ENCODE measurements at places on chromosomes 3 and 15. TPM values are rescaled to one million over a fixed set of nuclear protein-coding genes. Genes with fewer than 3 reads are reported as not detected.

- DNase-seq = no peak
These were observed 71.5 kb downstream of the FOXP1 start for GRCh38 chr3:71512000-71512399.

DNA sequence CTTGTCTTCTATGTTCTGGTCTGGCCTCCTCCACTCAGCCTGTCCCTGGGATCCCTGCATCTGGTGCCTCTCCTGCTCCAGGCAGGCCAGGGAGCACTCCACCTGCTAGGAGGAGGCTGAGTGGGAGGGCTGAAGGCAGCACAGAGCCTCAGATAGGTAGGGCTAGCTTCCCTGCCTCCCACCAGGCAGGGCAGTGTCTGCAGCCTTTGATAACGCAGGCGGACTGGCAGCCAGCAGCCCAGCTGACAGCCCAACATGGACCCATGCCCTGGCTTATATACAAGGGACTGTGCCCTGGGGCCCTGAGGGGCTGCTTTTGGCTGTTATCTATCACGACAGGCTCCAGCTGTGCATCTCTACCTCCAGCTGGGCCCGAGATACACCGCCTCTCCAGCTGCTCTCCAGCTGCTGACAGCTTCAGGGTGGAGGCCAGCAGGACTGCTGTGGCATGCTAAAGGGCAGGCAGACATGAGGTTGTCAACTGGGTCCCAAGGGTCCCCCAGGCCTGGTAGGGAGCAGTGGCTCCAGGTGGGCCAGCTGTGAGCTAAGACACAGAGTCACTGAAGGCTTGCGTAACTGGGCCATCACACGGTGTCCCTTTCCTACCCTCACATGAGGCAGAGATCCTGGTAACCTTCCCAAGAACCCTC, 5.2 kb upstream of the CLK3 start:
- DNase-seq = no peak

- no peak for DNase-seq
These were observed 43.3 kb upstream of the CCDC174 start for GRCh38 chr3:14608298-14608697.

GRCh38 chr3:183816681-183817510, 8.5 kb downstream of the MAP6D1 start:
- no peak for DNase-seq

GRCh38 chr15:50862553-50862952, 45.9 kb upstream of the AP4E1 start:
- DNase-seq = no peak

DNA sequence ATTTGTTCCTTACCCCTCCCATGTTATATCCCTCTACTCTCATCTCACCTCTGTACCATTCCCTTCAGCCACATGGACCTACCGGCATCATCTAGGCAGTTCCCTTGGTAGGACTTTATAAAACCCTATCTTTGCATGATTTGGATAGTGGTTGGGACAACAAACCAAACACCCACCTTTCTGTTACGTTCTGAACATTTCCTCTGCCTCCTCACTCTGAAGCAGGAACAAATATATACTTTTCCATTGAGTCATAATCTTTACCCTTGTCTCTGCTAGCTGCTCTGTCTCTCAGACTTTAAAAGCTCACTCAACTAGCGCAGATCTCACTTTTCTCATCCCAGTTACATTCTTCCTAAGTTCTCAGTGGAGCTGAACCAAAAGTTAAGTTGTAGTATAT, 17.8 kb downstream of the UBXN7 start:
- DNase-seq = no peak

DNA sequence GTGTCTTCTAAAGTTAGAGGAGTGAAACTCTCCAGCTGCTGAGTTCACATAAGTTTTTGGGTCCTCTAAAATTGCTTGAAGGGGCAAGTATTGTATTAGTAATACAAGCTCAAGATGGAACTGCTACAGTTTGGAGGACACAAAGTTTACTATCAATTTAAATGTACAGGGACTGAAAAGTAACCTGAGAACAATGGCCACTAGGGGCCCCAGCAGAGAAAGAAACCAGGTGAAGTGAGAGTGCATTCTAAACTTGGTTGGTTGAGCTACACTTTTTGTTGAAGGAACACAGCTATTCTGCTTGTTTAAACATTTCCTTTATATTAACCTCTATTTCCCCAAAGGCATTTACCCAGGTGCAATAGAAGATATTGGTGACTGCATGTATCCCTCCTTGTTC, 755.5 kb downstream of the GBE1 start:
- DNase-seq = no peak

- no peak for DNase-seq
These were observed 53.7 kb downstream of the PIK3CB start for GRCh38 chr3:138781012-138781470.

DNA sequence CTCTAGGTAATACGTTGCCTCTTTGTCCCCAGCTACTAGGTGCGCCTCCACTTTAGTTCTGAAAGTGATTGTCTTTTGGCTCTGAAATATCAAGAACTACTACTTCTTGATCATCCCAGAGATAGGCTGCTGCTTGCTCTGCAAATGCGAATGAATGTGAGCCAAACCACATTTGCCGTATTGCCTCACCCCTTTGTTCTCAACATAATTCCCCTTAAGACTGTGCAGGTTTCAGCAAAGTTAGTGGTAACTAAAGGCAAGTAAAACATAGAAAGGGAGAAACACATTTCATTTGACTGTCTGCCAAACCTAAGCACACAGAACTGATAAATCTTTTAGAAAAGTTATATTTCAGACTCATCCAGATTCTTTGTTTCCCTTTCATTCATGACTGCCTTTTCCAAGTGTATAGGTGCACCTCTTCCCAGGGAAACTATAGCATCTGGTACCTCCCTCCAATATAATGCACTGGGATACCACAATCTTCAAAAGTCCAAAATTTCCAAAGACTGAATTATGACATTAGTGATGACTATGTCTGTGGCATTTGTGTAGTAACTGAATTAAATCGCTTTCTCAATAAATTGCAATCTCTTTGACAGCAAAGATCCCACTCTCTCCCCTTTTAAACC, 720.6 kb upstream of the CBLB start:
- DNase-seq = no peak

- DNase-seq = no peak
These were observed 406.9 kb downstream of the NR2F2 start for GRCh38 chr15:96737408-96737807.

DNA sequence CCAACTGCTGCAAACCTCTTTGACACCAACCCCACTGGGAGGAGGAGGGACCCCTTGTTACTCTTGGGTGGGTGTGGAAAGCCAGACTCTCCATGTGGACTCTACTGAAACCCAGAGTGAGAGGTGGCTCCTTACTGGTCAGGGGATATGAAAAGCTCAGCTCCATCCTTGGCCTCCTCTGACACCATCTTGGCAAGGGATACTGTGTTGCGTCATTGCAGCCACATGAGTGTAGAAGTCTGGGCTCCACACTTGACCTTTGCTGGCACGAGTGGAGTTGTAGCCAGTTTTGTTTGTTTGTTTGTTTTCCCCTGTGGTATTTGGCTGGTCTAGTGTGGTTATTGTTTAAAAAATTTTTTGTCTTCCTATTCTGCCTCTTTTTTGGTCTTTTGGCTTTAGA, 289.1 kb downstream of the GAP43 start:
- no peak for DNase-seq

DNA sequence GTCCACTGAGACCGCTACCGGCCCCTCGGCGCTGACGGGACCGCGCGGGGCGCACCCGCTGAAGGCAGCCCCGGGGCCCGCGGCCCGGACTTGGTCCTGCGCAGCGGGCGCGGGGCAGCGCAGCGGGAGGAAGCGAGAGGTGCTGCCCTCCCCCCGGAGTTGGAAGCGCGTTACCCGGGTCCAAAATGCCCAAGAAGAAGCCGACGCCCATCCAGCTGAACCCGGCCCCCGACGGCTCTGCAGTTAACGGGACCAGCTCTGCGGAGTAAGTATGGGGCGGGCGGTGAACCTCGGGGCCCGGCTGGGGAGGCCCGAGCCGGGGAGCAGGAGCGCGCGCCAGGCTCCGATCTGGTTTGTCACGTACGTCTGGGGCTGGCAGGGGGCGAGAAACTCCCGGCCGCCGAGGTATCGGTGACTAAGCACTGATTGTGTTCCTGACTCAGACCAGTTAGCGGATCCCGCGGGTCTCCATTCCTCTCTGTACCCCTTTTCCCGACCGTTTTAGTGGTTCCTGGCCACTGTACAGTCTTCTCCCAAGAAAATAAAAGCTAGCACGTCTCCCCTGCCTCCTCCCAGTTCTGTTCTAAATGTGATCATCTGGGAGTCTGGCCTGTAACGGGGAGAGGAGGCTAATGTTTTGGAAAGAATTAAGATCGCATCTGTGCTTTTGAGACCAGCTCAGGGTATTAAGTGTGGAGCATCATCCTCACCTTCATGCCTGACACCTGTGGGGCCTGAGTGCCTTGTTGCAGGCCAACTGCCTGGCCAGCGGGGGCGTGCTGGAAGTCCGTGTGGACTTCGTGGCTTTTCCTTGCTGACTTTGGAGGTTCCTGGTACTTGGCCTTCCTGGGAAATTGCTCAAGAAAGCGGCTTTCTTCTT, 691 bp downstream of the MAP2K1 start:
- DNase-seq = no peak

DNA sequence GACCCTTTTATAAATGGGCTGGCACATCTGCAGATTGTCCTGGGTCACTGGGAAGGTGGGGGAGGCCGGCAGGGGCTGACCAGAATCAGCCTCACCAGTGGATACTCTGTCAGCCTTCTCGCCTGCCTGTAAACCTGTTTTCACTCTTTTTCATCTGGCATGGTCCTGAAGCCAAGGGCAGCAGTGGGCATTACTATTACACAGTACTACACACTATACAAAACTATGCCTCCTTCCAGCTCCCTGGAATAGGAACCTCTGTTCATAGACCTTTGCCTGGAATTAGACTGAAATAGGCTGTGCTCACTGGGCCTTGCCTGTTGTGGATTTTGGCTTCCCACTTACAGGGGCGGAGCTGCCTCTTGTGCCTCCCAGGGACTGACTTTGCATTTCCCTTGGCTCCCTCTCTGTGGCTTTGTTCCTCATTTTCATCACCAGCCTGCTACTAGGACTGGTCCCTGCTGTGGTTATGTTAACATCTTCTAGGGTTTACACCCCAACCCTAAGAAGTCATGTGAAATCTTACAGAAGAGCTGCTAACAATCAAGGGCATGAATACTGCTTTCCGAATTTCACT, 120.7 kb downstream of the FNDC3B start:
- DNase-seq = no peak

- no peak for DNase-seq
These were observed 23.1 kb downstream of the B3GALNT1 start for GRCh38 chr3:161082063-161082462.

GRCh38 chr3:140056047-140056446, 121.1 kb downstream of the CLSTN2 start:
- no peak for DNase-seq

DNA sequence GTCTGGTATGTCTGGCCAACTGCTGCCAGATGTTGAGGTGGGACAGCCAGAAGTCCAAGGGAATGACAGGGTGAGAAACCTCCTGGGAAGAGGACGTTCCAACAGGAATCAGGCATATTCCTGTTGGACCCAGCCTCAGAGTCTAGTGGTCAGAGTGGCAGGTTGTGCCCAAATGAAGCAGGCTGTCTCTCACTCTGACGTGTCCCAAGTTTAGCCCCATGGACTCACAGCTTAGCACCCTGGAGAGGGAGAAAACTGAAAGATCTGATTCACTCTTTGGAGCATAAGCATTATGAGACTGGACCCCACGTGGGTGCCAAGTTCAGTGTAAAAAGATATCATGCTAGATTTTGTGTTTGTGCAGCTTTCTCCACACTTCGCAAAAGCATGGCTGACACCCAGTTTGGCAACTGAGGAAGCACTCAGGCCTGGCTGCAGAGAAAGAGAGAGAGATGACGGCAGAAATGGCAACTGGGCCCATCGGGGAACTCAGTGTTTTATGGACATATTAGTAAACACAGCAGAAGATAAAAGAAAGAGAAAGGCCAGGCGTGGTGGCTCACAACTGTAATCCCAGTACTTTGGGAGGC, 88.2 kb upstream of the LMCD1 start:
- no peak for DNase-seq

- DNase-seq = no peak
These were observed 104.3 kb upstream of the CHMP2B start for GRCh38 chr3:87122766-87123165.

DNA sequence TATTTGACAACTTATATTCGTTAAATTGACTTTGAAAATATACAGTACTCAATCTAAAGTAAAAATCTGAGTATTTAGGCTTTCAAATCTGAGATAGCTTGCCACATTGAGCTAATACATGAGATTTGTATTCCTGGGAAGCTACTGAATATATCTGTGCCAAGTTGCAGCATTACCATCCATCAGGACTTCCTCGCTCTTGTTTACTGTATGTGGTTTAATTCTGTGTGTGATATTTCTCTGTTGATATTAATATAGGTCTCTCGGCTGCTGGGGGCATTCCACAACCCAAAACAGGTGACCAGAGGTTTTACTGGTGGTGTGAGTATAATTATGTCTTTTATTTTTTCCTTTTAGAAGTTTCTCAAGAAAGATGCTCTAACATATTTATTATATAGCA, 5.8 kb downstream of the IDH3A start:
- DNase-seq = no peak

GRCh38 chr3:24722087-24722486, 227.4 kb upstream of the THRB start:
- no peak for DNase-seq

DNA sequence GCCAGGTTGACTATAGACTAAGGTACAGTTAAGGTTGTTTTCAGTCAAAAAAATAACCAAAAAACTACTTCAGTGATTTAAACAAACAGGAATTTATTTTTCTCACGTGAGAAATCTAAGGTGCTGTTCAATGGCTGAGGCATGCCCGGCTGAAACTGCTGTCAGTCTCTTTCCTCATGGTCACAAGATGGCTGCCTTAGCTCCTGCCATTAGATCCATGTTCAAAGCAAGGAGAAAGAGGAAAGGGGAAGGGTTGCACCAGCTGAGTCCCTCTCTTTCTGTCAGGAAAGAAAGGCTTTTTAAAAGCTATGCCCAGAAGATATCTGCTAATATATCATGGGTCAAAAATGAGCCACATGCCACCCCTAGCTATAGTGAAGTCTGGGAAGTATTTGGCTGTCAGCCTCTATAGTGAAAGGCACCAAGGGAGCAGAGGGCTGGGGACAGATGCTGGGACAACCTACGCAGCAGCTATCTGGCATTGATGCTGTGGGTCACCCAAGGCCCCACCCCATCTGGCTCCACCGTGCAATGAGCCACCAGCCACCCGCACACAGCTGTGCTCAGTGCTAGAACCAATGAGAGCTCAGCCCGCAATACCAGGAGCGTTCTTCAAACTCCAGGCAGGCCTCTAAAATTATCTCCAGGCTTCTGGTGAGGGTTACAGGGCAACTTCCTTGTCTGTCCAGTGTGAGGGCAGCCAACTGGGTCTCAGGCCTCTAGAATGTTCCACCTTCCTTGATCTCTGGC, 64.7 kb upstream of the GATA2 start:
- DNase-seq = no peak

The FBXL22 gene
- 3.8 TPM for polyA plus RNA-seq

The PLCB2 gene
- polyA plus RNA-seq = 0.22 TPM

The EFCC1 gene
- not detected for polyA plus RNA-seq

The PP2D1 gene
- not detected for polyA plus RNA-seq

The SCN11A gene
- polyA plus RNA-seq = 0.02 TPM

The RASGRP1 gene
- polyA plus RNA-seq = 4.2 TPM

The MST1R gene
- polyA plus RNA-seq = 0.64 TPM

The FAM81A gene
- not detected for polyA plus RNA-seq

The PLSCR1 gene
- 26.3 TPM for polyA plus RNA-seq

The GOLGA6B gene
- not detected for polyA plus RNA-seq

The RAD51 gene
- polyA plus RNA-seq = 8.9 TPM

The ZNF662 gene
- polyA plus RNA-seq = 2.1 TPM

The FANCD2OS gene
- polyA plus RNA-seq = not detected

The POTEB gene
- not detected for polyA plus RNA-seq

The DZIP3 gene
- polyA plus RNA-seq = 5.4 TPM

The LRCH3 gene
- polyA plus RNA-seq = 155 TPM

The CIP2A gene
- 17.3 TPM for polyA plus RNA-seq

Measured in BJ (cell line).